Activated CD8-positive, alpha-beta memory T cell treated with anti-CD3 and anti-CD28 coated beads for 1 hour (primary cell): ENCODE measurements at places on chromosomes 2 and 18.

DNA sequence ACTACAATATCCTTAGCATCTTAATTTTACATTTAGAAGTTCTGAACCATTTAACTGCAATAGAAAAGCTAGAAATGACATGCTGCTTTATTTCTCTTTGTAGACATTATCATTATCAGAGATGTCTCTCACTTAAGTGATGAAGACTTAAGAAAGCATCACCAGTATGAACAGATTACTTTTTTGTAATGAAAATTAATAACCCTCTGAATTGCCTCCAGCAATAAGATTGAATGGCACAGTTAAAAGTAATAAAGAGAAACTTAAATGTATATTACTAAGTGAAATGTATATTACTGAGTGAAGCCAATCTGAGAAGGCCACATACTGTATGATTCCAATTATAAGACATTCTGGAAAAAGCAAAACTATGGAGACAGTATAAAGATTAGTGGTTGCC lies 89.4 kb downstream of the PID1 start:
- no peak for DNase-seq

- no peak for DNase-seq
These were observed 98.3 kb downstream of the ARL4C start for GRCh38 chr2:234398531-234398930.

DNA sequence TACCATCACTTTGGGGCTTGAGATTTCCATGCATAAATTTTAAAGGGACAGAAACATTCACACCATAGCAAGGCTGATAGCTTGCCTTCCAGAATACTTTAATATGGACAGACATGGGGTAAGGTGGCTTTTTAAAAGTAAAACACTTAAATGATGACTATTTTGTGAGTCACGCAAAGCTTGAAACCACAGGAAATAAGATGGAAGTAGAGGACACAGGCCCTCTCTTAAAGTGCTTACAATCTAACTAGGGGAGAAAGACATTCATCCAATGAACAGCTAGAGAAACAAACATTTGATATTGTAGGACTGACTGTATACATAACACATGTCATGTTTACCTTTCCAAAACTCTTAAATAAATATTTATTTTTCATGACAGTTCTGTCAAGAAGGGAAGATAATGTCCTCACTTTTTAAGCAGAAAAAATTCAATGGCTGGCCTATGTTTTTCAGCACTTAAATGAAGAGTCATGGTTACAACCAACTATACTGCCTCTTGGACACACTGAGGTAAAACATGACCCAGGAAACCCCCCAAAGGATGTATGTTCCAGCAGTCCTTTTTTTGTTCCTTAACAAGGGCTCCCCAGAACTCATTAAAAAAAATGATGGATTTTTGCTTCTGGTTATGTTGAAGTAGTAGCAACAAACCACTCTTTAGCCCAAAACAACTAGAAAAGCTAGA lies 120.0 kb upstream of the RBMS1 start:
- DNase-seq, result no peak

- DNase-seq, result no peak
These were observed 6.3 kb upstream of the SIX3 start for GRCh38 chr2:44934983-44935728.
